ENCODE measurements at places on chromosomes 5 and 9.

- no peak for DNase-seq
Measured at GRCh38 chr5:14153071-14153864, 10.1 kb downstream of the TRIO start.

DNA sequence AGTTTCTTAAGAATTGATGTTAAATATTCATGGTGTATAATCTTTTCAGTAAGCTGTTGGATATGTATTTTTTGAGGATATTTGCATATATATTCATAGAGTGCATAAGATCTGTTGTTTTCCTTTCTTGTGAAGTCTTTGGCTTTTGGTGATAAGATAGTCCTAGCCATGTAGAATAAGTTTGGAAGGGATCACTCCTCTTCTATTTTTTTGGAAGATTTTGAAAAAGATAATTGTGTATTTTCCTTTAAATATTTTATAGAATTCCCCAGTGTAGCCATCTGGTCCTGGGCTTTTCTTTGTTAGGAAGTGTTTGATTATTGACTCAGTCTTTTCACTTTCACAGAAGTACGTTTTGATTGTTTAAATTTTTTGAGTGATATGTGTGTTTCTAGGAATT, 318.8 kb upstream of the CDH10 start:
- no peak for DNase-seq

GRCh38 chr5:1004461-1005248, 3.9 kb upstream of the NKD2 start:
- peak; percentile 60 for DNase-seq

GRCh38 chr5:43581398-43581797, 21.6 kb upstream of the NNT start:
- DNase-seq: no peak

DNA sequence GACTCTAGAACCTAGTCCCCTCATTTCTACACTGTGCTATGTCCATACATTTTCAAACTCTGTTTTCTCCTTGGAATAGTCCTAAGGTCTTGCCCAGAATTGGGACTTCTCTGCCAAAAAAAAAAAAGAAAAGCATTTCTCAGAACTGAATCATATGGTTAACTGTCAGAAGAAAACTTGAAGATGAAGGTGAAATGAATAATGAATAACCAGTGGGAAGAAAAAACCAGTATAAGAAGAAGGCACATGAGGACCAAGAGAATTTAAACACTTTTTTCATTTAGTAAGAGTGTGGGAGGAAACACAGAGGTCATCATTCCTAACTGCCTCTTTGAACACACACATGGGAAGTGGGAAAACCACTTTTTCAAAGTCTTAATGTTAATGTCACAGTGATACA, 197.7 kb downstream of the PRELID2 start:
- DNase-seq: no peak

DNA sequence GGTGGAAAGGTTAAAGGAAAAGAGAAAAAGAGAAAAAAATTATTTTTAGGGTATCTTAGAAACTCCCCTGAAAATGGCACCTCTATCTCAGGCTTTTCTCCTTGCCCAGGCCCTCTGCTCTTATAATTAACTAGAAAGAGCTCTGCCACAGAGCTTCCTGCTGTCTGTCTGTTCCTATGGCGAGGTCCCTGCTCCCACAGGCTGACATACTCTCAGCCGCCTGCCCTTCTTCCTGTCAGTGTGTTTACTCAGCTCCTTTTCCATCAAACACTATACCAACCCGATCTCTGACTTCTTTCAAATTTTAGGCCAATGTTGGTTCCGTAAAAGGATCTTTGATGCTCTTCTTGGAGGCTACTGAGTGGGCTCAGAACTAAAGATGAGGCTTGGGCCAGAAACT, 482.6 kb downstream of the DMAC1 start:
- no peak for DNase-seq

GRCh38 chr5:65821966-65822365, 100.0 kb downstream of the NLN start:
- no peak for DNase-seq

- no peak for DNase-seq
Measured at GRCh38 chr9:84617411-84618029, 52.0 kb upstream of the NTRK2 start.

DNA sequence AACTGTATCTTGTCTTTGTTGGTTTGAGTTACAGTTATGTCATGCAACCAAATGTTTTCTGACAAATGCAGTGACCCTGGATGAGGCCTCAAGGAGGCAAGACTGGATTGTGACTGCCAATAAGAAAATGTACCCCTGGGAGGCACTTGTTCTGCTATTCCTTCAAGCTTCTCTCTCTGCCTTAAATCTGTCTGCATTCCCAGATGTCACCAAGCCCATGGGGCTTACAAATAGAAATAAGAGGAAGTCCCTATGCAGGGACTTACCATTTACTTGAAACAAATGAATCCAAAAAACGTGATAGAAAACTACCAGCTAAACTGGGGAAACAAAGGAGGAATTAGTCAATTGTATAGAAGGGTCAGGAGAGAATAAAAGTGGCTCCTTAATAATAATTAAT, 8.2 kb upstream of the PARP8 start:
- no peak for DNase-seq

DNA sequence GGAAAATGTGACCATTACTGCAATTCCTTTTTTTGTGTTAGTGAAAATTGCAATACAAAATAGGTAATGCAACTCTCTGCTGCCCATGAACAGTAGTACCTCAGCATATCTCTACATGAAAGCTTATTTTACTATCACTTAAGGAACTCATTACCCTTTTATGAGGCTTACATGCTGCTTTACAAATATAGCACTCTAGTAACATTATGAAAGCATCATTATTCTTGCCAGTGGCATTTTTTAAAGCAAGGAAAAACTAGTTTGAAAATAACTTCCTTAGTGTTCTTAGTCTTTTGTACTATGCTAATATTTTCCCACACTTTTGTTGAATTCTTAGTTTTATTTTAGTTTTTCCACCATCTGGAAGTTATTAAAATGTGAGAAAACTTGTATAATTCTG, 797.3 kb upstream of the ARRDC3 start:
- no peak for DNase-seq

DNA sequence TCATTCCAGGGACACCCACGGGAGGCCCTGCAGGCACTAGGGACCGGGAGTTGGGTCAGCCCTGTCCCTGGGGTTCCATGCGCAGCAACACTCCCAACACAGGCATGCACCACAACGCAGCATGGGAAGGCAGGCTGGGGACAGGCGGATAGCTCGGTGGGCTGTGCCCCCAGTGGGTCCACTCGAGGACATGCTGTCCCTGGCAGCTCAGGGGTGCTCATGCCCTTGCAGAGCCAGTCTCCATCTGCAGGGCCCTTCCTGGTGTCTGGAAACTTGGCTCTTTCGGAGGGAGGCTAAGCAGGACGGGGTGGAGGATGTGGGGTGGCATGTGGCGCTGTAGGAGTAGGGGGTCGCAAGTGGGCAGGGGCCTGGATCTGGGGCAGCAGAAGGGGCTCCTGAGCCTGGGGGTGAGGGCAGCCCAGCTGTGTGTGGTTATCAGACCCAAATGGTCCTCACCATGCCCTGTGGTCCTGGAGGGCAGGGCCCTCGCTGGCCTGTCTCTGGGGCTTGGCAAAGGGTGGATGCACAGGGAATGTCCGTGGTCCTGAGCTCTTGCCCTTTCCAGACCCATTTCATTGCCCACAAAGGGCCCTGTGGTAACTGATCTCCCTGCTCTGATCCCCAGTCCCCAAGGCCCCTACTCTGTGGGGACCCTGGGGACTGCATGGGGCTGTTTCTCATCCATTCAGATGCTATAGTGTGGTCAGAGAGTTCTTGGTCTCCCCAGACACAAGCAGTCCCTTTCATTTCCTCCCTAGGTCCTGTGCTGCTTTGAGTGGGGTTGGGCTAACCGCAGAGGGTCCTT, 90.3 kb upstream of the PHYKPL start:
- DNase-seq: no peak

DNA sequence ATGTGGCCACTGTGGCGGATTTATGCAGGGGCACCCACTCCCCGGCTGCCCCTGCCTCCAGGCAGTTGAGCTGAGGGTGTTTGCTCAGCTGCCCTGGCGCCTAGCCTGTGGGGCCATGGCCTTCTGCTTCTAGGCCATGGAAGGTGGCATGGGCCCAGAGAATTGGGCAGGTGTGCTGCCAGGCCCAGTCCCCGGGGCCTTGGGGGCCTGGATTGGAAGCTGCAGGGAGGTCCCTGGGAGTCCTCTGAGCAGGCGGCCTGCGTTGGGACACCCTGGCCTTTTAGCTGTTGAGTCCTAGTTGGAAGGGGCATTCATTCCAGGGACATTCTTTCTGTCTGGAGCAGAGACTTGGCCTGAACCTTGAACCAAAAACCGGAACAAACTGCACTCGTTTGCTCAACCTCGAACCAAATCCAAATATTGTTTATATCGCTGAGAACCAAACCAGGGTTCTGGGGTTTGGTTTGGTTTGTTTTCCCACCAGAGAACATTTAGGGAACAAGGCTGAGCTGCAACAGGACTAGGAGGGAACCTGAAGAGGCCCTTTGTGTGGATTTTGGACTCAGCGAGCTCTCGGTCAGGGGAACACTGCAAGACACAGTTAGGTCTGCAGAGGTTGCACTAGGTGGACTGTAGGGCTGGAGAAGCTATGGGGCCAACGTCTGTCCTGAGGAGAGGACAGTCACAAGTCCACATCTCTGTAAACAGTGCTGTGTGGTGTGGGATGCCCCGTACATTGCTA, 116.8 kb downstream of the BOD1 start:
- DNase-seq: no peak

DNA sequence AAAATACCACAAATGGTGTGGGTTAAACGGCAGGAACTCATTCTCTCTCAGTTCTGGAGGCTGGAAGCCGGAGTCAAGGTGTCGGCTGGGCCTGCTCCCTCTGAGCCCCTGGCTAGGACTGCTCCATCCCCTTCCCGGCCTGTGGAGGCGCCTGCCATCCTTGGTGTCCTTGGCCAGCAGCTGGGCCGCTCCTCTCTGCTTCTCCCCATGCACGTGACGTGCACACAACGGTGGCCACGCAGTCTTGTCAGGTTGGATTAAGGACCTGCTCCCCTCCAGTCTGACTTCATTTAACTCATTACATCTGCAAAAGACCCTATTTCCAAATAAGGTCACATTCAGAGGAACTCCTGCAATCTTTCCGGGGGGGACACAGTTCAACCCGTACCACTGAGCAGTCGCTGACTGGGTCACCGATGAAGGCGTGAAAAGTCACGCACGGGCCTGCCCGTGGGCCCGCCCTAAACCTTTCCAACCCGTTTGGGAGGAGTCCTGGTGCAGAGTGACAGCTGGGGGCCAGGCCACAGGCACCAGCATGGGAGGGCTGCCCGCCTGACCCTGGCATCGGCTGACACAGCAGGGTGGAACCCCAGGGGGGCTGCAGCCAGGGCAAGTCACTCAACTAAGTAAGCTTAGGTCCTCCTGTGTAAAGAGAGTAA, 135.2 kb downstream of the COL23A1 start:
- no peak for DNase-seq

DNA sequence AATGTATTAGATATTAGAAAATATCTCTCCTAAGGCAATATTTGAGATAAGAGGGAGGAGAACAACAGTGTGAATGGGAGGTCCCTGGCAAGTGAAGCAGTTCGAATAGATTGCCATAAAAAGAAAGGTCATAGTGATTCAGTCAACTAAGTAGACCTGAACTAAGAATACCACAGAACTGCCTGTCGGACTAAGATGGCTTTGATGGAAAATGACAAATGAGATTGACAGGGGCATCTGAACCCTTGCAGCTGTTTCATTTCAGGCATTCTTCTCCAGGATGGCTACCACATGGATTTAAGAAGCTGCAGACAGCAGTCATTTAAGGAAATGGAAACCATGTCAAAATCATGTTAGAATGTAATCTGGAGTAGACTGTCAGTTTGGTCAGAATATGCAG, 308.4 kb upstream of the MEF2C start:
- DNase-seq: no peak

GRCh38 chr5:5665225-5666075, 243.0 kb downstream of the ICE1 start:
- no peak for DNase-seq

DNA sequence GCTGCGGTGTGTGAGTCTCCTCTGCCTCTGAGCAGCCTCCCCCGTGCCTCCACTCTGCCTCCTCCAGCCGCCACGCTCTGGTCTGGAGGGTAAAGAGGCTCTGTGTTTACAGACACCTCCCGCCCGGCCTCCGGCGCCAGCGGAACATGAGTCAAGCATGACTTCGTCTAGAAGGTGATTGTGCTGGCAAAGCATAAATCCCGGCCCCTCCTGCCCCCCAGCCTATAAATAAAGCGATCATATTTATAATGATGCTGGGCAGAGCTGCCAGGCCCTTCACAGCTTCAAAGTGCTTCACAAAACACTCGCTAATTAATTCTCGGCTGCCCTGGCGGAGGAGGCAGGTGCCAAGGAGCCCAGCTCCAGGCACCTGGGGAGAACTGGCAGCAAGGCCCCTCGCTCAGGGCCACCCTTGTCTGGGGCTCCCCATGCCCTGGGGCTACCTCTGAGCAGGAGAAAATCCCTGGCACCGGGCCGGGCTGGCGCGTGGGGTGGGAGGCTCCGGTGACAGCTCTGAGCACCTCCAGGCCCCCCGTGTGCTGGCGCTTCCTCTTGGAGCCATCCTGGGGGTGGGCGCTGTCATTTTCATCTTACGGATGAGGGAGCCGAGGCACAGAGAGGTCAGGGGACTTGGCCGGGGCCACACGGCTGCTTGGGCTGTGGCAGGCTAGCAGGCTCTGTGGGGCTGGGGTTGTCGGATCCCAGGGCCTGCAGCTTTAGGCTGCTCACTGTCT, 87.8 kb downstream of the RXRA start:
- DNase-seq: no peak

- DNase-seq: no peak
Measured at GRCh38 chr5:62283005-62283404, 23.0 kb upstream of the KIF2A start.

GRCh38 chr5:38433160-38433861, 123.1 kb downstream of the LIFR start:
- DNase-seq: no peak

DNA sequence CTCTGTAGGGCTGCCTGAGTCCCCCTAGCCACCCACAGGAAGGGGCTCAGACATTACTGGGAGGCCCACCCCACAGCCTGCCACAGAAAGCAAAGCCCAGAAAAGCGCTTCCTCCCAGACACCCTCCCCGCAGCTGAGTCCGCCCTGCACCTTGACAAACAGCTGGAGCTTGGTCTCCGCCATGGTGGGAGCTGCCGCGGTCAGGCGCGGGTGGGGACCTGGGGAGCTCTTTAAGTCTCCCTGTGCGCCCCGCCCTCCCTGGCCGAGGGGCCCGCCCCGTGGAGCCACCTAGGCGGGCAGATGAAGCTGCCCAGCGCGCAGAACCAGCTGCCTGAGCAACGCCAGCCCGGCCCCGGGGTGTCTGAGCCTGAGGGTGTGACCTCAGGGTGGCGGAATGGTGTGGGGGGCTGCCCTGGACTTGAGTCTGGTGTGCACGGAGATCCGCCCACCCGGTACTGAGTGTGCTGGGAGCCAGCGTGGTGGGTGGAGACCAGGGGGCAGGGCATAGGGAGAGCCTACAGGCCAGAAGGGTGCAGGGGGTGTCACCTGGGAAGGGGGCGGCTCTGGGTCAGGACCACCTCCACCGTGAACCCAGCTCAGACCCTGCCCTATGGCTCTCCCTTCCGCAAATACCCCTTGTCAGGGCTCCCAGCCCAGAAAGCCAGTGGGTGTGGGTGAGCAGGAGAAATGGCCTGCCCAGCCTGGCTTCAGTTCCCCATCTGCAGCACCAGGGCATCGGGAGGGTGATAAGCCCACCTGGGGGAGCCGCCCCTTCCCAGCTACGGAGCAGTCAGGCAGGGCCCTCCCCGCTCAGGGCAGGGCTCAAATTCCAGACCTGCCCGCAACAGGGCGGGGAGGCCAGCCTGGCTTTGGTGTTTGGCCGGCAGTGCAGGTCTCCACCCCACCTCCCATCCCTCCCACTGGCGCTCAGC, at the start of gene CLIC3:
Gene CLIC3 (minus strand): TSS at position 208 of the 932 bp plus-strand sequence. CDS start 25 bp downstream, at position 183.
- peak; percentile 47 for DNase-seq

GRCh38 chr5:122352331-122352730, 40.3 kb downstream of the SNCAIP start:
- DNase-seq: no peak

Measured in activated CD4-positive, alpha-beta memory T cell treated with anti-CD3 and anti-CD28 coated beads for 36 hours (primary cell).